ENCODE measurements at places on chromosomes 4 and X.

DNA sequence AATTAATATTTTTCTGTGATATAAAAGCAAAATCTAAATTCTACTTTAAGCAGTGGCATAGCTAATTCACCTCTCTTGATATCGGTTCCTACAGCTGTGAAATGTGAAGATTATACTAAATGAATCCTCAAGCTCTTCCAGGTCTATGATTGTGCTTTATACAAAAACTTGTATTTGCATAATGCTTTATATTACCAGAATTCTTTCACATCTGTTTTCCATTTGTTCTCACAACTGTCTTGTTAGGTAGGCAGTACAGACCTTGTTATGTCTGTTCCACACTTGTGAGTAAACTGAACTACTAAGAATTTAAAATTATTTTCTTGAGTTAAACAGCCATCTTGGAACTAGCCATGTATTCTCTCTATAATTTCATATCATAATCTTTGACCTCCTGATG is 184.9 kb downstream of the RAPGEF2 start:
- DNase-seq = no peak

DNA sequence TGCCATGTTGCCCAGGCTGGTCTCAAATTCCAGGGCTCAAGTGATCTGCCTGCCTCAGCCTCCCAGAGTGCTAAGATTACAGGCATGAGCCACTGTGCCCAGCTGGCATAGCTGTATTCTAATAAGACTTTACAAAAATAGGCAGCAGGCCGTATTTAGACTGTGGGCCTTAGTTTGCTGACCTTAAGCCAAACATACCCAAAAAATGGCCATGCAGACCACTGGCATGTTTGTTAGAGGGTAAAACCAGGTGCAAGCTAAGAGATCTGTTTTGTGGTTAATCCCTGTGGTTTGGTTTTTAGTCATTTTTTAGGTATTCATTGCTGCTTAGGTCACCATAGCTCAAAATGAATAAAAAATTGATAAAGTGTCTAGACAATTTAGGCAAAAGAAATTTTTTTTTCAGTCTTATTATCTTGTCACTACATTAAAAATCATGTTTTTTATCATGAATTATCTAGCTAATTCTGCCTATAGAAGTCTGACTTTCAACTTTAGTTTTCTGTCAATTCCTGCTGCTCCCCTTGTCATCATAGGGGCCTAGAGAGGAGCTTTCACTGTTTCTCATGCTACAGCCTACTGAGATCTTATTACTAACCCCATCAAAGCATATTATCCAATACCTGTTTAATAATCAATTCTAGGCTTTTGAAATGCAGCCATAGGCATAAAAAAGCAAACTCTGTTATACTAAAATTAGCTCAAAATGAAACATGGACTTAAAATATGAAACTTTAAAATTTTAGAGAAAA is 7.5 kb upstream of the SPINK2 start:
- DNase-seq = no peak

- peak; percentile 57 for DNase-seq
Measured at GRCh38 chr4:146095091-146095690, 80.3 kb upstream of the LSM6 start.

DNA sequence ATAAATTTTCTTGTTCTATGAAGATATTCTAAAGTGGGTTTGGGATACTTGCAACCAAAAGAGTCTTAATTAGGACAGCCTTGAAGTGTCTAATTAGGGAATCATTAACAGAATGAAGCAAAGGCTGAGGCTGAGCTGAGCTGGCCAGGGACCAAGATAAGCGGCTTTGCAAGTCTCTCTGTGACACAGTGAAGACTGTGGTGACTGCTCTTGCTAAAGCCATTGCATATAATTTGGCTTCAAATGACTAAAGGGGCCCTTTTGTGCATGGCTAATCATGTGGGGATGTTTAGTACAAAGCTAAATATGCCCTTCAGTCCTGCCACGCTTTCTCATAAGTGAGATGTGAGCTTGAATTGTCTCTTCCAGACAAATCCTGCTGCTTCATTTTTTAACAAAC is 31.2 kb upstream of the GYPA start:
- DNase-seq = no peak

- no peak for DNase-seq
Measured at GRCh38 chr4:44320833-44321232, 127.8 kb downstream of the KCTD8 start.
